SW 1271 (cell line): ENCODE measurements at places on chromosomes 13 and 19.

DNA sequence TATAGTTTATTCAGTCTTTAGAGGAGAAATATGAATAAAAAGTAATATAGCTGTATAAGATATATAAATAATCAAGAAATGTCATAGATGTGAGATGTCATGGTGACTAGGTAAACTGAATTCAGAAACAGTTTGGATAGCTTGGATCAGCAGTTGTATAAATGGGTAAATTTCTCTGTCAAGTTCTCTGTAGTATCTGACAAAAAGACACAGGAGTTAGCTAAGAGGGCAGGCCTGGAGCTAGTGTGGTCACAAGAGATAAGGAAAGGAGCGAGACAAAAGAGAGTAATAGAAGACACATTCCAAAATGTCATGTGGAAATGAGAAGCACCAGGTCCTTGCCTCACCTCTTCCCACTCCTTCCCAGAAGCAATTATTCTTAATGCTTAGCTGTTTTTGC, 349.0 kb downstream of the LMO7 start:
- DNase-seq: no peak

DNA sequence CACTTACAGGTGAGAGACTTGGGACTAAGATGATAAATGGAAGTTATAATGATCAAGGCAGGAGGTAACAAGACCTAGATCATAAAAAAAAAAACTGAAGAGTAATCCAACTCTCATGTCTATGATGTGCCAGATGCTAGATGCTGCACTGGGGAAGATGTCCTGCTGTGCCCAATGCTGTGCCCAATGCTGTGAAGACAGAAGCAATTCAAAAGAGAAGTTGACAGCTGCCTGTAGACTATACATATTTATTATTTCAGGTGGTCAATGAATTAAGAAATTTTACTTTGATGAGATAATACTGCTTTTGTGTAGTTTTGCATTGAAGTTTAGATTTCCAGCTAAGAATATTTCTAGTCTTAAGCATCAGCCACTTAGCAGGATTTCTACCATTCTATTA, 21.5 kb downstream of the VWA8 start:
- no peak for DNase-seq

GRCh38 chr13:51043310-51043709, 67.8 kb downstream of the C13orf42 start:
- no peak for DNase-seq

GRCh38 chr19:38942471-38943181, 11.9 kb downstream of the MRPS12 start:
- no peak for DNase-seq

- DNase-seq: peak; percentile 3
These were observed 27.5 kb upstream of the KATNAL1 start for GRCh38 chr13:30334663-30335386.

DNA sequence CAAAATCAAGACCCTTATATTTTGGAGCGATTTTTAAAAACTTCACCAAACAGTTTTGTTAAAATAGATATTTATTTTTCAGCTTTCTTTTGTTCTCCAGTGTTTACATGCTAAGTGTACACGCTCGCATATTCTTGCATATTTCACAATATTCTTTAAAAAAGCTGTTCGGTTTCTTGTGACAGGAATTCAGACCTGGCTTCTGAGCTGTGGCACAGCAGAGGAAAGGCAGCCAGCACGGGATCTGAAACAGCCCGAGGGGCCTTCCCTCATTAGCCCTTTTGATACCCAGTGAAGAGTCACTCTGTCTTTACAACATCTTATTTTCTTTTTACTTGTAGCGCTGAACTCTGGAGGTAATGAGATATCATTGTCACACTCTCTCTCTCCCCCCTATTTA, 234.0 kb downstream of the B3GLCT start:
- DNase-seq: no peak

DNA sequence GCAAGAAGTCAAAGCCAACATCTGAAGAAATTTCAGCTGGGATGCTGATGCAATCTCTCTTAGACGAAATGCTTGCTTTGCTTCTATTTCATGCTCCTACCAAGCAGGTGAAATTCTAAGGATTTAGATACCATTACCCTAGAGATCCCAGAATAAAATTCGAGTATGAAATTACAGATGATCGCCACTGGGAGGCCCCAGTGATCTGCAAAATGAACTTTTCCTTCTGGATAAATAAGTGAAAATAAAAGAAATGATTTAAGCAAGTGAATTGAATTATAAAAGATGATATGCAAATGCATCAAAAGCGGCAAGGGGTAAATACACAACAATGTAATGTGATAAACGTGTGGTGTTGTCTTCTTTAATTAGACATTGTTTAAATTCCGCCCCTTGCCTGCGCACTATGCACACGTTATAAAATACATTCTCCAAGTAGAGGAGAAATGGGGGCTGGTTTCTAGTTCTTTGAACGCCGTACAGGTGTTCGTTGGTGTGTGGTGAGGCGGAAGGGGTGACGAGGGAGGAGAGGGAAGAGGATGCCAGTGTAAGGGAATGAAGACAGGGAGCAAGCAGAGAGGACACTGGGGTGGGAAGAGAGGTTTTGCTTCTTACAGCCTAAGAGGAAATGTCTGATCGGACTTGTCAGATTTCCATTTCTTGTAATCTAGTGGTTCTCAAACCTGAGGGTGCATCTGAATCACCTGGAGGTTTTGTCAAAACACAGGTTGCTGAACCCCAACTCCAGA, 58.0 kb downstream of the ERCC5 start:
- no peak for DNase-seq

DNA sequence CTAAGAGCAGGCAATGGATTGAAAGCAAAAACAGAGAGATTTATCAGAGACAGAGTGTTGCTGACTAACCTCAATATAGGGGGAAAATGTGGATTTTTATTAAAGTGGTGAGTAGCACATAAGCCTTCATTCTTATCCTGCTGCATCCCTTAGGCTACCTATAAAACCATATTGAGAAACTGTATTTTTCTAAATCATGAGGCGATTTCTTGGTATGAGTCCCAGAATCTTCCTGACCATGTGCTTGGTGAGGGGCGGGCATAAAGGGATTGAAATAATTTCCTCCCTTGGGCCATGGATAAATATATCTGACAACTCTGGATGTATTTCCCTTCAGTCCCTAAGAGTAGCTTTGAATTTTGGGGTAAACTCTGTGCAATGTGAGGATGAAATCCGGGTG, 72.8 kb downstream of the EFNB2 start:
- DNase-seq: no peak

DNA sequence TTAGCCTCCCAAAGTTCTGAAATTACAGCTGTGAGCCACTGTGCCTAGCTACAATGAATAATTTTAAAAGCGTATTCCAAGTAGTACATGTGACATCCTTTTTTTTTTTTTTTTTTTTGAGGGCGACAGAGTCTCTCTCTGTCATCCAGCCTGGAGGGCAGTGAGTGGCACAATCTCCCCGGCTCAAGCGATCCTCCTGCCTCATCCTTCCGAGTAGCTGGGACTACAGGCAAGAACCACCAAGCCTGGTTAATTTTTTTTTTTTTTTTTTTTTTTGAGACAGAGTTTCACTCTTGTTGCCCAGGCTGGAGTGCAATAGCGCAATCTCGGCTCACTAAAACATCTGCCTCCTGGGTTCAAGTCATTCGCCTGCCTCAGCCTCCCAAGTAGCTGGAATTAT, 3.8 kb upstream of the PRR12 start:
- DNase-seq: no peak

DNA sequence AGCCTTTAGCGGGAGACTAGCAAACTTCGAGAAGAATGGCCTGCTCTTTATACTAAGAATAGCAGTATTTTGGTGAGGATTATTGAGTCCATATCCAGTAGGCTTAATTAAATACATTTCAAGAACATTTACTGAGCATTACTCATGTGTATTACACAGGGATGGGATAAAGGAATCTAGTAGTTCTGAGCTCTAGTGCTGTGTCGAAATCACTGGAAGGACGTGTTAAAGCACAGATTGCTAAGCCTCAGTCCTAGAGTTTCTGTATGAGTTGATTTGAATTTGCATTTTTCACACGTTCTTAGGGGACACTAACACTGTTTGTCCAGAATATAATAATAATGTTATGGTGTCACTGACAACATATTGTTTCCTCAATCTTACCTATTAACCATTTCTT, 9.0 kb downstream of the ZNF302 start:
- no peak for DNase-seq

DNA sequence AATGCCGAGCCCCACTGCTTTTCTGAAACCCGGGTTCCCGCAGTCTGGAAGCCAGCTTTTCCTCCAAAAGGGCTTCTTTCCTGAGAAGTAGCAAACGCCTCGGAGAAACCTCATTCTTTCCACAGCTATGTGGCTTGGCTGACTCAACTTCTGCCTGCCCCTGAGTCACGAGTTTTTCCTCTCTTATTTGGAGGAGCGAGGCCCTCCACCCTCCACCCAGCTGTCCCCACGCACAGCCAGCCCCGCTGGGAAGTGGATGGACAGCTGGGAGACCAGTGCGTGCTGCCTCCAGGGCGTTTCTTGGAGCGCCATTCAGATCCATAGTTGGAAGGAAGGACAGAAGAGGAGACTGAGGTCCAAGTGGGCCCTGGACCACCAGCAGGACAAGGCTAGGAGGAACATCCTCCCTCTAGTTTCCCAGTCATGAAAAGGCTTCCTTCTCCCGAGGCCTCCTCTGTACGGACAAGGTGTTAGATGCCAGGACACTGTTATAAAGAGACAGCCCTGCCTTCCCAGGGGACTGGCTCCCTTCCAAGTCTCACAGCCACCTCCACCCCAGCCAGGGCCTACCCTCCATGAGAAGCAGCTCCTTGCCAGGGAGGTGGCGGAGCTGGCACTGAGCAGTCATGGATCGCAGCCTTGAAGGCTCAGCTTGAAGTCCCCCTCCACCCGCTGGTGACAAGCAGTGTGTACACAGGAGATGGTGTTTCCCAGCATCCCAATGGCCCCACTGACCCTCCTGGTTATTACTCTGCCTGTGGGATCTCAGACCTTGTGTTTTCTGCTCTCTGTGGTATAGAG, 2.5 kb upstream of the PLEKHF1 start:
- DNase-seq: no peak

DNA sequence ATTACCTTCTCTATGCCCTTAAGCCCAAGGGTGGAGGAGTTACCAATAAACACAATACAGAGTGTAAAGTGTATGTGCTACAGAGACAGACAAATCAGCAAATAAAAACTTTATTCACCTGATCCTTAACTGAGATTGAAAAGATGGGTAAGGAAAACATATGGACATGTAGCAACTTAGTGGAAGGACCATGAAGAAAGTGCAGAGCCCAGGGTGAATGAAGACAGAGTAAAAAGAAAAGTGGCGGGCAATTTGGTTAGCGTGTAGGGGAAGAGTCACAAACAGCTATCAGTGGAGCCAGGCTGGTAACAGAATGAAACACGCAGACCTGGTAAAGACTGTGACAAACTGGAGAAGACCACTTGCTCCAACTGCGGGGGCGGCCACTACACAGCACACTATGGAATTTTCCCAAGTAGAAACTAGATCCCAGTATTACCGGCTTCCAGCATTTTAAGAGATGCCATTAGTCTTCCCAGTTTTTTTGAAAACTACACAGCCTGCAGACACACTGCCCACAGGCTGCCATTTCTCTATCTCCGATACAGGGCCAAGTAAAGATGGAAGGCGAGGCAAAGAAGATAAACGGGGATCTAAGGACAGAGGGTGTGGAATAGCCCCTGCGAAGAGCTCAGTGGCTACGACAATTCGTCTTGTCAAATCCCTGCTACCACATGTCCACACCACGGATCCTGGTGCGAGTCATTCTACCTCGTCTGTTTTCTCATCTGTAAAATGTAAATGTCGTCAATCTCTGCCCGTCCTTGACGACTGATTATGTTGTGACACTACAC, 1.2 kb downstream of the UQCRFS1 start:
- DNase-seq: no peak

DNA sequence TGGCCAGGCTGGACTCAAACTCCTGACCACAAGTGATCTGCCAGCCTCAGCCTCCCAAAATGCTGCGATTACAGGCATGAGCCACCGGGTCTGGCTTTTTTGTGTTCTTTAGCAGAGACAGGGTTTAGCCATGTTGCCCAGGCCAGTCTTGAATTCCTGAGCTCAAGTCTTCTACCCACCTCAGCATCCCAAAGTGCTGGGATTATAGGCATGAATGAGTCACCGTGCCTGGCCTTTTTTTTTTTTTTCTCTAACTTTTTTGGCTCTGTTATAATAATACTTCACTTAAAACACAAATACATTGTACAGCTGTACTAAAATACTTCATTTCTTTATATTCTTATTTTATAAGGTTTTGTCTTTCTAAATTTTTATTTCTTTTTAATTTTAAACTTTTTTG, 599.5 kb upstream of the PCDH9 start:
- DNase-seq: no peak

DNA sequence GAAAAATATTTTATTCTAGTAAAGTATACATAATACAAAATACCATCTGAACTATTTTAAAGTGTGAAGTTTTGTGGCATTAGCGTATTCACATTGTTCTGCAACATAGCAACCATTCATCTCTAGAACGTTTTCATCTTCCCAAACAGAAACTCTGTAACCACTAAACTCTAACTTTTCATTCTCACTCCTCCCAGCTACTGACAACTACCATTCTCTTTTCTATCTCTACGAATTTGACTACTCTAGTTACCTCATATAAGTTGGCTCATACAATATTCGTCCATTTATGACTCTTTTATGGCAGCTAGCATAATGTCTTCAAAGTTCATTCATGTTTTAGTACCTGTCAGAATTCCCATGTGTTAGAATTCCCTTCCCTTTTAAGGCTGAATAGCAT, 150.5 kb upstream of the MIR17HG start:
- no peak for DNase-seq

DNA sequence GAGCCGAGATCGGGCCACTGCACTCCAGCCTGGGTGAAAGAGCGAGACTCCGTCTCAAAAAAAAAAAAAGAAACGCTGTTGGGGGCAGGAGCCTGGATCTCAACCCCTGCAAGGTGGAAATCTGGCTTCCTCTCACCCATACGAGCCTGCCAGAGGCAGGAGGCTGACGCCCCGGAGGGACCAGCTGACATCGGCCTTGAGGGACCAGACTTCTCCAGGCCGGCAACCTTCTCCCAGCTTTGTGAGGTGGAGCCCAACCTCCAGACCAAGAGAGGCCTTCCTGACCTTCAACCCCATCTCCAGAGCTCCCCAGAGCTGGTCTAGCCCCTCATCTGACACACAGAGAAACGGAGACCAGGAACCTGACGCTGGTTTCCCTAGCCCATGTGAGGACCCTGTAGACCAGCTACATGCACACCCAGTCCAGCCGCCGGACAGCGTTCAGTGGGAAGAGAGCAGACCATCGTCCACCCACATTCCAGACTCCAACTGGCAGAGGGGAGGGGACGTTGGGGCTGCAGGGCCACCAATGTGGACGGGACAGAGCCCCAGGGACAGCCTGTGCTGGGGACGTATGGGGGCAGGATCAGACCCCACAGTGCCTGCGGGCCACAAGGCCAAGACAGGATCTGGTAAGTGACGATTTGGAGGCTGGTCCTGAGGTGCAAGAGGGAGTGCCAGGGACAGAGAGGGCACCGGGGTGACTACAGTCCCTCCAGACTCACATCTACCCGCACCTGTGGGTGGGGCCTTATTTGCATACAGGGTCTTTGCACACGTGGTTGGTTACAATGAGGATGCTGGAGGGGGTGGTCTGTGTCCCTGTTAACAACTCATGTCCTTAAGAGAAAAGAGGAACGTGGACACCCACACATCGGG, 11.4 kb downstream of the SBNO2 start:
- no peak for DNase-seq

GRCh38 chr13:111399776-111400538, 79.5 kb downstream of the TEX29 start:
- DNase-seq: no peak
